B cell (primary cell): ENCODE measurements at places on chromosomes 16 and 17.

GRCh38 chr16:17233318-17234002 lies 237.3 kb downstream of the XYLT1 start:
- no peak for DNase-seq

- no peak for DNase-seq
These were observed 146.2 kb downstream of the PARN start for GRCh38 chr16:14483819-14484385.

GRCh38 chr17:41710472-41711090 lies 1.6 kb upstream of the GAST start:
- no peak for DNase-seq

- peak; percentile 57 for DNase-seq
These were observed at the start of gene DNAH2 for GRCh38 chr17:7716901-7717755. Gene DNAH2 (plus strand): TSS chr17:7717744. CDS start chr17:7719735, 1,991 bp downstream.

DNA sequence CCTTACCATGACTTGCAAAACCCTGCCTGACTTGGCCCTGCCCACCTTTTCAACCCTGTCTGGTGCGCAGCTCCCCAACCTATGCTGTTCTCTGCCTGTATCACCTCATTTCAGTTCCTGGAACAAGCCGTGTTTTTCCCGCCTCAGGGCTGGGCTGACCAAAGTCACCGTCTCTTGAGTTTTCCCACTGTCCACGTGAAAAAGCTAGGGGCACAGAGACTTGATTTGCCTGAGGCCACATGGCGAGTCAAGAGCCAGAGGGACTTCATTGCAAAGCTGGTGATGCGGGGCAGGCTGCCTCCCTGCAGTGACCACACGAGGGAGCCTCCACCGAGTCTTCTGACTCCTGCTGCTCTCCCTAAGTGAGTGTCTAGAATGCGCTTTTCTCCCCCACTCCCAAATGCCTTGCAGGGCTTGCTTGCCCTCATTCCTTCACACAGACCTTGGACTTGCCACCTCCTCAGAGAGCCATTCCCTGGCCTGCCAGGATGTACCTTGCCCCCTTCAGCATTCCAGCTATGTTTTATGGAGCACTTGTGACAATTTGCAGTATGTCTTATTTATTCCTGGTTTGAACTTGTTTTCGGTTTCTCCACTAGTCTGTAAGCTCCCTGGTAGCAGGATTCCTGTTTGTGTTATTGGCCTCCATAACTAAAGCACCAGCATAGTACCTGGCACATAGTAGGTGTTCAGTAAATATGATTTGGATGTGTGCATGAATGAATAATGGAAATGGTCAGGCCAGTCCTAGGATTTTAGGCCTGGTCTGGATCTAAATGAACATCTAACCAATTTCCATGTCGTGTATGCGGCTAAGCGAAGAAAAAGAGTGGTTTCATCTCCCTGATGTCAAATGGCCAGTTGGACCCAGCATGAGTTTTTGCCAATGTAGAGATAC lies 252.3 kb downstream of the SNX29 start:
- DNase-seq = peak; percentile 34

DNA sequence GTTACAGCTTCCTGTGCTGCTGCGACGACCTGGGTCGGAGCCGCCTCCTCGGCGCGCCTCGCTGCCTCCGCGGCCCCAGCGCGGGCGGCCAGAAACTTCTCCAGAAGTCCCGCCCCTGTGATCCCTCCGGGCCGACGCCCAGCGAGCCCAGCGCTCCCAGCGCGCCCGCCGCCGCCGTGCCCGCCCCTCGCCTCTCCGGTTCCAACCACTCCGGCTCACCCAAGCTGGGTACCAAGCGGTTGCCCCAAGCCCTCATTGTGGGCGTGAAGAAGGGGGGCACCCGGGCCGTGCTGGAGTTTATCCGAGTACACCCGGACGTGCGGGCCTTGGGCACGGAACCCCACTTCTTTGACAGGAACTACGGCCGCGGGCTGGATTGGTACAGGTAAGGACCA lies 746 bp downstream of the HS3ST2 start:
- DNase-seq = no peak

- DNase-seq = no peak
These were observed 95.1 kb downstream of the TBC1D16 start for GRCh38 chr17:79940459-79941087.

DNA sequence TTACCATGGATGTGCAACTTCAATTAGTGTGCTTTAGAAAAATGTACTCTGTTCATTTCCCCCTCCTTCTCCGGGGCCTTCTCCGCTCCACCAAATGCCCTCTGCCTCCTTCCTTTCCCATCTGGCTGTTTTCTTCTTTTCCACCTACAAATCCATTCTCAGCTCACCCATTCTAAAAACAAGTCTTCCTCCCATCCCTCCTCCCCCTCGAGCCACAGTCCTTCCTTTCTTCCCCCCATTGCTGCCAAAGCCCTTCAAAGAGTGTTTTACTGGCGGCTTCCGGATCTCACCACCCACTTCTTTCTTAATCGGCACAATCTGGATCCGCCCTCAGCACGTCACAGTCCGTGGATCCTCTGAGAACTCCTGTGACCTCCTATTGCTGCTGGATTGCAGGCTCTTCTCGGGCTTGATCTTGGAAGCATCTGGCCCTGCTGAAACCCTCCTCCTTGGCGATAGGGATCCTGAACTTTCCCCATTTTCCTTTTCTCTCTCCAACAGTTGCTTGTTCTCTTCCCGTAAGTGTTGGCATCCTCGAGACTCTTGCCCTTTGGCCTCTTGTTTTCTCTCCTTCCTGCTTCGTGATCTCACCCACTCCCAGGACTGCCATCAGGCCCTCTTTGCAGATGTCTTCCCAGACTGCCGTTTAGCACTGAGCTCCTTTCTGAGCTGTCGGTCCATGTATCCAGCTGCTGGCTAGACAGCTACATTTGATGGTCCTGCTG lies 36.0 kb upstream of the FBXO47 start:
- DNase-seq = no peak
